ENCODE measurements at places on chromosomes 12 and 14. TPM values are rescaled to one million over a fixed set of nuclear protein-coding genes. Genes with fewer than 3 reads are reported as not detected.

GRCh38 chr12:122867691-122868461 lies 28.0 kb downstream of the VPS37B start:
- no peak for DNase-seq

- no peak for DNase-seq
Measured at GRCh38 chr12:97404543-97404942, 58.1 kb upstream of the RMST start.

- DNase-seq: no peak
Measured at GRCh38 chr14:76736514-76736913, 24.8 kb upstream of the VASH1 start.

DNA sequence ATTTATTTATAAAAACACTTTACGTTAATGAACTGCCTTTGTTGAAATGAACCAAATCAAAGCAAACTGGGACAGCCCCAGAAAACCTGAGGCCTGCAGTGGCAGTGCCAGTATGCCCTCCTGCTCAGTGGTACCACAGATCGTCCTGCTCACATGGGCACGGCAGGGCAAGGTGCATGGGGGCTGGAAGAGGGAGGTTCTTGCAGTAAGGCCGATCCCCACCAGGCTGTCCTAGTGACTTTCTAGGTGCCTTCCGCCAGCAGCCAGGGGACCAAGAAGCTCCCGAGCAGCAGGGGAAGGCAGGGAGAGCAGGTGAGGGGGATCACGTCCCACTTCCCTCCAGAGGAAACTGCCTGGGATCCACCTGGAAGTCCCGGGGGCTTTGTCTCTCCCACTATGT lies 63.9 kb downstream of the TESC start:
- no peak for DNase-seq

GRCh38 chr12:94287245-94287628 lies 138.9 kb downstream of the PLXNC1 start:
- DNase-seq: no peak

- DNase-seq: no peak
Measured at GRCh38 chr12:123398550-123399254, 14.8 kb downstream of the KMT5A start.

GRCh38 chr12:49277466-49277865 lies 12.6 kb downstream of the TUBA1C start:
- no peak for DNase-seq

Gene GPR162
- total RNA-seq: 6.4 TPM

- DNase-seq: no peak
Measured at GRCh38 chr12:5898874-5899273, 46.2 kb downstream of the ANO2 start.

DNA sequence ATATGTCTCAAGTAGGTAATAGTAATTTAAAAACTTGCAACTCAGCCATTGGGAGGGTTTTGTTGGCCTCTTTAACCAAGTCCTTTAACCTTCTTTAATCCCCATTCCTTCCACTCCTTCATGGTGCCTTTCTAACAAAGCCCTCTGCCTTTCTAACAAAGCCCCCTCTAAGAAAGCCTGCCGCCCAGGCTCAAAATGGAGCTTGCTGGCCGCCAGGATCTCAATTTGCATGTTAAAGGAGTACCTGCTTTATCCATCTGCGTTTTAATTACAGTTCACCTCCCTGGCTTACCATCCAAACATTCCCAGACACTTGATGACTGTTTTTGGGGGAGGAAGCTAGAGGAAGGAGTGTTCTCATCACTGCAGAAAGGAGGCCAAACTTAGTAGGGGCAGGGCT lies 183.4 kb downstream of the PTPN11 start:
- no peak for DNase-seq

GRCh38 chr12:58703866-58704265 lies 216.4 kb downstream of the LRIG3 start:
- DNase-seq: peak; percentile 5

DNA sequence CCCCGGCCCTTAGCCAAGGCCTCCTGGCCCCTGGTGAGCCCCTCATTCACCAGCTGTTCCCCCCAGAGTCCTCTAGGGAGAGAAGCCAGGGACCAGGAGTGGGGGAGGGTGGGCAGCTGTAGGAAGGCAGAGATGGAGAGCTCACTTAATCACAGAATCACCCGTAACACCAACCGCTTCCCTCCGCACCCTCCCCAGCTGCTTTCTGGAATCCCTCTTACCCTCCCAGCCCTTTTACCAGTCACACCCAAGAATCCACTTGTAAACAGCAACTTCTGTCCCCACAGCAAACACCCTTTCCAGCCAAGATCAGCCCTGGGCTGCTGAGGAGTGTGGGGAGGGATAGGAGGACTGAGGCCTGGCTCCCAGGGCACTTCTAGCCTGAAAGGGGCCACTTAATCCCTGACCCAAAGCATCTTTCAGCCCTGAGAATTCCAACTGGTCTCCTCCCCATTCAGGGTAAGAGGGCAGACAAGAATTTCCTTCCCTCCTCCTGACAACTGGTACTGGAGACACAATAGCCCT lies 18.8 kb downstream of the NCKAP5L start:
- DNase-seq: no peak

DNA sequence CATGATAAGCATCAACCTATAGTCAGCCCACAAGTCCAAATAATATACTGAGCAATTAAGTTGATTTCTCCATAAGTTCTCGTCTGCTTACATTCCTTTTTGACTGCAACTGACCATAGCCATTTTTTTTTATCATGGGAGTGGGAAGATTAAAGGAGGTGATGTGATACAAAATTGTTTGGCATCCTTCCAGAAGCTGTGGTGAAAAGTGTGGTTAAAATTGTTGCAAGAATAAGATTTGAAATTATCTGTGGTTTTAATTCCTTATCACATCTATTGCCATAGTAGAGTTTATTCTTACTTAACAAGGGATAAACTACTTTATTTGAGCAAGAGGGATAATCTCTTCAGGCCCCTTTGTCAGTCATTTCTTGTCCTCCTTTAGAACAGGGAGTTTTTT lies 50.7 kb downstream of the LIN52 start:
- no peak for DNase-seq

Gene MGP
- total RNA-seq: 487 TPM

Gene SIX4
- total RNA-seq: 9.9 TPM

Gene ACOT4
- 1.6 TPM for total RNA-seq

Data from urinary bladder (tissue), 4 donors.